ENCODE measurements at places on chromosomes 3 and 15.
A peak's percentile ranks its signal among the peaks of the same experiment; 100 is the strongest.

- no peak for DNase-seq
Observed at GRCh38 chr3:11908981-11909698, 62.5 kb upstream of the TAMM41 start.

DNA sequence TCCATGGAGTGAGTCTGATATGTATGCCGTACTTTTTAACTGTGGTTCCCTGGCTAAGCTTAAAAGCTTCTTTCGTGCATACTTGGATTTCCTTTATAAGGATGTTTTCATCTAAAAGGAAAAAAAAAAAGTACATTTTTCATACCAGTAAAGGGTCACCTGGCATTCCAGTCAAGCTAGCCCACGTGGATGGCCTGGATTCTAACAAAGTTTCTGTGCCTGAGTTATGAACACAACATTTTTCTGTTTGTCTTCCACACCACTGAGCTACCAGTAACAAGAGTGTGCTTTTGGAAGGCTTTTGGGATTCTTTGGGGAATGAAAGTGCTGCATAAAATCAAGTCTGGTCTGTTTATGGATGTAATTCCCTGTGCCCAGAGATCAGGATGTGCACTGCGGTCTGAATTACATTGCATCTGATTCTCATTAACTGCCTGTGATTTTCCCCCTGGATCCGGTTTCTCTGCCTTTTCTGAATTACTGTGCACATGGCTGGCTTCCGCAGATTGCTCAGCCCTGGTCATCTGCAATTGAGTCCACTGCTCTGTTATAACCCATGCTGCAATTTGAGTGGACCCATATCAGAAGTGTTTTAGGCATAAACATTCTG lies 38.2 kb upstream of the MAGI1 start:
- DNase-seq = no peak

- DNase-seq = no peak
Observed at GRCh38 chr3:129526121-129526900, 2.1 kb upstream of the RHO start.

DNA sequence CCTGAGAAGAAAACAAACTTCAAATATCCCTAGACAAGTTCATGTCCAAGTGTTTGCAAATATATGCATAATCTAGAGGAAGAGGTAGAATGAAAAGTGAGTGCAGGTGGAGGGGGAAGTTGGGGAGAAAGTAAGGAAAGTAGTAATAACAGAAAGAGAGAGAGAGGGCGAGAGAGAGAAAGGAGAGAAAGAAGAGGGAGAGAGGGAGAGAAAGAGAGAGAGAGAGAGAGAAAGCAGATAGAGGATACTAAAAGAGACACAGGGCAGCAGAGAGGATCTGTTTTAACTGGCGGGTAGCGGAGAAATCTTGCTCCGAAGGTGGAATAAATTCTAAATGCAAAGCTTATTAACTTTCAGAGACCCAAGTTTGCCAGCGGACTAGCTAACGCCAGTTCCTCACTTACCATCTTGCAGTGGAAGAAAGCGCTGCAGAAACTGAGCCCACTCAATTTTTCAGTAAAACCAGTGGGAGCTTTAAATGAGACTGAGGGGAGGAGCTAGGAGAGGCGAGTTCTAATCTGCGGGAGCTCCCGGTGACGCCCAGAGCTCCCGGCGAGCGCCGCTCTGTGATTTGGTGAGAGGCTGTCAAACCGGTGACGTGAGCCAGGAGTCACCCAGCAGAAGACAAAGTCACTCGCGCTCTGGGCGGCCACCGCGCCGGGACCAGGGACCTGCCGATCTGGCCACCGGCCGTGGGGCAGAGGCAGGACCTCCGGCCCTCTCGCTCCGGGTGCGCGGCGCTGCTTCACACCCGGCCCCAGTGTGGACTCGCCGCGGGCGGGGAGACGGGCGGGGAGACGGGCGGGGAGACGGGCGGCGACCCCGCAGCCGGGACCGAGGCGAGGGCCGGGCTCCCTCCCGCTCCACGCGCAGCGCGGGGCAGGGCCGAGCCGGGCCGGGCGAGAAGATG lies at the start of gene GMNC:
Gene GMNC (minus strand): TSS at position 486 of the 910 bp plus-strand sequence. CDS start 79 bp downstream, at position 407.
- DNase-seq = peak; percentile 82

DNA sequence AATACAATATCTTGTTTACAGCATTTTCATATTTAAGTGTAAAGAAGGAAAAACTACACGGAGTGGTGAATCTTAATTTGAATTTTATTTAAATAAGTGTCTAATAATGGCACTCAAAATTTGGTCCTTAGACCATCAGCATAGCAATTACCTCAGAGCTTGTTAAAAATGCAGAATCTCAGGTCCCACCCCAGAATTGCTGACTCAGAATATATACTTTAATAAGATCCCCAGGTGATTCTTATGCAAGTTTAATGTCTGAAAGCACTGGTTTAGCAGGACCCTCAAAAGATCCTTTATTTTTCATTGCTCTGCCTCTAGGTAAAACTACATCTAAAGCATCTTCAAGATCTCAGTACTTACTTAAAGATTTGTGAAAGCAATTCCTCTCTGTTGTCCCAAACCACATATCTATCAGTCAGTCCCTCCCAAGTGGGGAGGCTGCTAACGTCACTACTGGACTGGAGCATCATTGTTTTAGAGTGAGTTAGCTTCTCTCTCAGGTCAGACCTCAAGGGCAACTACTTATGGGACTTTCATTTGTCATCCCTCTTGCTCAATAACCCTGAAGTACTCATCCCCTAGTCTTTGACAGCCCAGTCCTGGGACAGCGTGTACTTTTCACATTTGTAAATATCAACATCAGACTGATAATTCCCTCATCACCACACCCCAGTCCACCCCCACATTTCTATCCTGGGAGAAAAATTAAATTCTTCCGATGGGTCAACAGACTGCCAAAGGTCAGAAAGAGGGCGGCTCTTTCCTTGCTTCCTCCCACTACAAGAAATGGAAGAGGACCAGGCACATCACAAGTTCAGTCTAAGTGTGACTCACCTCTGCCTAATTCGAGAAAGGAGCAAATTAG lies 76.7 kb downstream of the CBLB start:
- no peak for DNase-seq

DNA sequence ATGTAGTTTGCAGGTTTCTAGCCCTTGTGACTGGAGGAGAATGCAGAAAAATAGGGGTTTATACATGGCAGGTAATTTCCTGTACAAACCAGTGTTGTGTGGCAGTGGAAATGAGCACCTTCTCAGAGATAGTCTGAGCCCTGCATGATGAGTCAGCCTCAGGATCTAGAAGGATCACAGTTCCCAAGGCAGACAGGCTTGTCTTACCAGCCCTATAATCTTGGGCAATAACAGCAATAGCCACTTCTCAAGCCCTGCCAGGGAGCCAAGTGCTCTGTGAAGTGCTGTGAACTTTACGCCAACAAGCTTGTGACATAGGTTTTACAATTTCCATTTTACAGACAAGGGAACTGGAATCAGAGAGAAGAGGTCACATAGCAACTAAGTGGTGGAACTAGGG lies 89.4 kb downstream of the CD47 start:
- no peak for DNase-seq

GRCh38 chr3:176663837-176664831 lies 533.1 kb downstream of the TBL1XR1 start:
- DNase-seq = peak; percentile 33

GRCh38 chr3:188207941-188208515 lies 54.1 kb downstream of the LPP start:
- DNase-seq = no peak

- no peak for DNase-seq
Observed at GRCh38 chr3:157857440-157857839, 248.8 kb downstream of the SHOX2 start.

DNA sequence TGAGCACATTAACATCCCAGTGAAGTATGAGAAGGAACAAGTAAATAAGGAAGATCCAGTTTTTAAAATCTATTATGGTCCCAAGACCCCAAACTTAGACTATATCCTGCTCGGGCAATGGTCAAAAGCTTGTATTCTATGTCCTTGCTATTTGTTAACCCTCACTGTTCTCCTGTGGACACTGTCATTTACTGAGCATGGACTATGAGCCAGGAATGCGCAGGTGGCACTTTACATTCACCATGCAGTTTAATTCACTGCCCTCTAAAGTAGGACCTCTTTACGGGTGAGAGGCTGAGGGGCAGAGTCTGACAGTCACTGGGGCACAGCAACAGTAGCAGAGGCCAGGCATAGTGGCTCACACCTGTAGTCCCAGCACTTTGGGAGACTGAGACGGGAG lies 28.6 kb downstream of the SPATA12 start:
- DNase-seq = no peak

DNA sequence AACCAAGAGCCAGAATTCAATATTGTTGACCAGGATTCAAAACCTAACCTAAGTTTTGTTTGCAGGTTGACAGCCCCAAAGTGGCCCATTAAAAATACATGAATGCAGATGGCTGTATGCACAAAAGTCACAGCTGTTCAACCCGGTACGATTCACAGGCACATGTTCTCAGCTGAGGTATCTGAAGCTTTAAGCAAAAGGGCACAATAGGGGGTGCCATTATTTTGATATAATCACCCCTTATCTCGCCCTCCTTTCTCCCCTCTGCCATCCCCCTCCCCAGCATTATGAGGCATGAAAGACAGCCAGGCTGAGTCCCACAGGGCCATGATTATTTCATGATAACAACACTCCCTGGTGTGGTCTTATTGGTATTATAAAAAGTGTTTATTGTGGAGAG lies 264.9 kb downstream of the EBLN2 start:
- DNase-seq = no peak

GRCh38 chr3:193735850-193736249 lies 142.8 kb downstream of the OPA1 start:
- DNase-seq = no peak

DNA sequence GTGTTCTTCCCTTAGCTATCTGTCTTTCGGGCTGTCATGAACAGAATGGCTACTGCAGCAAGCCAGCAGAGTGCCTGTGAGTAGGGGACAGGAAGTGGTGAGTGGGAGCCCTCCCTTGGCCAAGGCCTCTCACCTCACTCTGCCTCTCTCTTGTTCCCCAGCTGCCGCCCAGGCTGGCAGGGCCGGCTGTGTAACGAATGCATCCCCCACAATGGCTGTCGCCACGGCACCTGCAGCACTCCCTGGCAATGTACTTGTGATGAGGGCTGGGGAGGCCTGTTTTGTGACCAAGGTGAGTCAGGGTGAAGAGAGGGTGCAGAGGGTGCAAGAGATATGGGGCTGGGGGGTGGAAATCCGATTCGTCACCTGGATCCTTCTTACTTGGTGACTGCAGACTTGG lies 3.0 kb downstream of the DLL4 start:
- DNase-seq = no peak

DNA sequence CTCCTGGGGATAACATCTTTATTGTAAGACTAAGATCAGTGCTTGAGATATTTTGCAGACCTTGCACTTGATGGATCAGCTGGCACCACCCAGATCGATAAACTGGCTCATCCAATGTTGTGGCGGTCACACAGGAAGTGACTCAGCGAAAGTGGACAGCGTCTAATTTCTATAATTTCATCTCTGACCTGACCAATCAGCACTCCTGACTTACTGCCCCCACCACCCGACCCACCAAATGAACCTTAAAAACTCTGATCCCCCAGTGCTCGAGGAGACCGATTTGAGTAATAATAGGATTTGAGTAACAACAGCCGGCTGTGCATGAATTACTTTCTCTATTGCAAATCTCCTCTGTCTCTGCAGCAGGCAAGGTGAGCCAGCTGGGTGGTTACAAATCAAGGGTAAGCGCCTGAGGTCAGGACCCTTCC lies 62.7 kb upstream of the RNU6-1 start:
- DNase-seq = no peak

DNA sequence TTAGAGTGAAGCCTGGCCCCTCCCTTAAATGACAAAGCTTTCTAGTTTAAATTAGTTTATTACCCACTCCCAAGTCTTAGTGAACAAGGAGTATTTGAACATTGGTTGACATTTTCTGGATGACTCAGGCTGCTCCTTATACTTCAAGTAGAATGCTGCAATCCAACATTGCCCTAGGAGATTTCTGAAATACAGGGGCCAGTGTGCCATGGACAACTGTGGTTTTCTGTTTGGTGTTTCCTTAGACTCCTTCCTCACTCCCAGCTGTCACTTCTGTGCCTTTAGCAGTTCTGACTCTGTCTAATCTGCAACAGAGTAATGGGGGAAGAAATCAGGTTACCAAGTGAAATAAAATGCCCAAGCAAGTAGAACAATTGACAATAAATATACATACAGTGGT lies 116.1 kb upstream of the P2RY1 start:
- DNase-seq = no peak

- DNase-seq = no peak
Observed at GRCh38 chr3:76432396-76432795, 607.5 kb upstream of the ROBO2 start.

DNA sequence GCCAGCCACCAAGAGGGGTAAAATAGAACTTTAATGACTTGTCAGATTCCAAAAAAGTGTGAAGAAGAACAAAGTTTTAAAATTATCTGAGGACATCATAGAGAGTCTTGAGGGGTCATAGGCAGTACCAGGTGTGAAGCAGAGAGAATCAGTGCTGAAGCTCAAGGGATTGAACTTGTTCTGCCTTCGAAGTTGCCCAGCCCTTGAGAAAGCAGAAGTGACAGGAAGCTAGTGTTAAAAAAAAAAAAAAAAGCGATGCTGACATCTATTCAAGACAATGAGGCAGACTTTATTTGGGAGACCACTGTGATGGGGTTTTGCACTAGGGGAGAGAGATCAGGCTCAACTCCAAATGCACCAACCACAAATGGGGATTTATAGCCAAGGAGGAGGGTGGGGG lies 21.8 kb downstream of the FBXO22 start:
- no peak for DNase-seq

DNA sequence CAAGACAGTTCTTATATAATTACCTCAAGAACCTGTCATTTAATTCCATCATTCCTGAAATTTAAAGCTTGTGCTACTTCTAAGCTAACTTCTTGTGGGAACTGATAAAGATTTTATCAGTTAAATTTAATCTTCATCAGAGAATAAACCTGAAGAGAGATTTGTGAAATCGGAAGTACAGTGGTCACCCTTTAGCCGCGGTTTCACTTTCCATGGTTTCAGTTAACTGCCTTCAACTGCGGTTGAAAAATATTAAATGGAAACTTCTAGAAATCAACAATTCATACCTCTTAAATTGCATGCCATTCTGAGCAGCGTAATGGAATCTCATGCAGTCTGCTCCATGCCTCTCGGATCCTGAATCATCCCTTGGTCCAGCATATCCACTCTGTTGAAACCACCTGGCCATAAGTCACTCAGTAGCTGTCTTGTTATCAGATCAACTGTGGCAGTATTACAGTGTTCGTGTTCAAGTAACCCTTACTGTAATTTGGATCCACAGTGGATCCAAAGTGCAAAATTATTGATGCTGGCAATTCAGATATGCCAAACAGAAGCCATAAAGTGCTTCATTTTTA lies 626.1 kb downstream of the CADM2 start:
- no peak for DNase-seq

GRCh38 chr3:111112913-111113312 lies 41.3 kb downstream of the NECTIN3 start:
- DNase-seq = no peak

DNA sequence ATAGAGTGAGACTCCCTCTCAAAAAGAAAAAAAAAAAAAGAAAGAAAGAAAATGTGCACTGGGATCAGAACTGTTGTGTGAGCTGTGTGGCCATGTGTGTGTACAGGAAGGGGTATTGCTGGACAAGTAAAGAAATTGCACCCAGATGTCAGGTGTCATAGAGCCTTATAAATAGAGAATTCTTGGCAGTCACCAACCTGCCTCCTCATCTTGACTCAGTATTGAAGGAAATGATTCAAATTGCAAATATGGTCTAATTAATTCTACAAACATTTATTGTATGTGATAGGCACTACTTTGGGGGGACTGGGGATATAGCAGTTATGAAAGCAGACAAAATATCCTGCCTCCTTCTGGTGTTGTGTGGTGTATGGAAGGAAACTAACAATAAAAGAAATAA lies 243.8 kb upstream of the TTC14 start:
- DNase-seq = no peak

- DNase-seq = no peak
Observed at GRCh38 chr3:46416811-46417510, 9.9 kb downstream of the CCRL2 start.

GRCh38 chr3:141234283-141234682 lies 2.7 kb downstream of the PXYLP1 start:
- no peak for DNase-seq
